Neural crest cell (in vitro differentiated cells): ENCODE measurements at places on chromosomes 13 and 19.

- H3K4me1 ChIP-seq = peaks cover 25% of the 10 kb centered on the region
- H3K27me3 ChIP-seq = no peaks in the 10 kb centered on the region
- peaks cover 36% of the 10 kb centered on the region for H3K36me3 ChIP-seq
- H3K4me3 ChIP-seq = no peak overlapping the region
Measured at GRCh38 chr13:47903836-47904235, 97.2 kb downstream of the SUCLA2 start.

DNA sequence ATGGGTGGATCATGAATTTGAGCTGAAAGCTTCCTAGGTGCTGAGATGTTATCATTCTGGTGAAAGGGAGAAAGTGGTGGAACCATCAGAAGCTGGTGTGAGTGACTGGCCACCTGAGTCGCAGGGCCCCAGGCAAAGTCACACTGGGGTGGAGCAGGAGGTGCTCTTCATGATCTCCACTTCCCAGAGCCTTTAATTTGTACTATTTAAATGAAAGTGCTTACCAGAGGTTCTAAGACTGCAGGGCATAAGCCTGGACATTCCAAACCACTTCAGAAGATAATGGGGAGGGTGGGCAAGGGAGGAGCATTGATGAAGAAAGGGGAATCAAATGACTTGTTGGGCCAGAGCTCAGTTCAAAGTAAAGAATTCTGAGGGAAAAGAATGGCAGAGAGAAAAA lies 156.1 kb downstream of the RGCC start:
- no peak overlapping the region for H3K4me3 ChIP-seq
- H3K4me1 ChIP-seq = peaks cover 8% of the 10 kb centered on the region
- H3K27me3 ChIP-seq = no peaks in the 10 kb centered on the region
- DNase-seq = no peak
- H3K27ac ChIP-seq = peak overlapping the region; percentile 70

- no peak overlapping the region for H3K27ac ChIP-seq
- H3K4me1 ChIP-seq = peaks cover 18% of the 10 kb centered on the region
- peak overlapping the region; percentile 67 for H3K4me3 ChIP-seq
- no peak for DNase-seq
- H3K36me3 ChIP-seq = no peaks in the 10 kb centered on the region
Measured at GRCh38 chr19:658916-659839, 3.8 kb downstream of the RNF126 start.

DNA sequence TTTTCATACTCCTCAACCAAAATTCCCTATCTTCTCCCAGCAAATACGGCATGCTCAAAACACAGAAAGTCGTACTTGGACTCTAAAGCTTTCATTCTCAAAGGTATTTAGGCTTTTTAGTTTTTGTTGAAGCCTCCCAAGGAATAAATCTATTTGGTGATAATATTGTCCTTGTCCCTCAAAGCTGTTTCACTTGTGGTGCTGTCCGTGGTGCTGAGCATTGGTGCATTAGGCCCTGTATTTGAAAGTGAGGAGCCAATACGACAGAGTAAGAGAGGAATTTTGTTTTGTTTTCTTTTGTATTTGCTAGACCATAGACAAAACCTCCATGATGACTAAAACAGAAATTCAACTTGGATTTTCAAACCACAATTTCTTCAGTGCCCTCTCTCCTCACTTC lies 3.2 kb upstream of the LGALS13 start:
- DNase-seq = peak; percentile 35
- H3K4me3 ChIP-seq = no peak overlapping the region
- H3K4me1 ChIP-seq = no peaks in the 10 kb centered on the region
- H3K27ac ChIP-seq = no peak overlapping the region
- H3K27me3 ChIP-seq = peaks cover 76% of the 10 kb centered on the region
- no peaks in the 10 kb centered on the region for H3K36me3 ChIP-seq

- H3K4me1 ChIP-seq = peaks cover 6% of the 10 kb centered on the region
- H3K4me3 ChIP-seq = no peak overlapping the region
- H3K27ac ChIP-seq = no peak overlapping the region
- peaks cover 3% of the 10 kb centered on the region for H3K27me3 ChIP-seq
- H3K36me3 ChIP-seq = peaks cover 2% of the 10 kb centered on the region
Measured at GRCh38 chr13:97631158-97631557, 197.2 kb downstream of the RAP2A start.

DNA sequence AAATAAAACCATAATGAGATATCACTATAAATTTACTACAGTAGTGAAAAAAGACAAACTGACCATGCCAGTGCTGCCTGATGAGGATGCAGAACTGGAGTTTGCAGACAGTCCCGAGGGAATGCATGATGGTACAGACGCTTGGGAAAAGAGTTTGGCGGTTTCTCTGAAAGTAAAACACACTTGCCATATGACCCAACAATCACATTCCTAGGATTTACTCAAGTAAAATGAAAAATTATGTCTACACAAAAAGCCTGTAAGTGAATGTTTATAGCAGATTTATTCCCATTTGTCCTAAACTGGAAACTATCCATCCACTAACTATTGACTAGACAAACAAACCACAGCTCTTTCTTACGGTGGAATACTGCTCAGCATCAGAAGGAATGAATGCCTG lies 271.0 kb downstream of the DNAJC15 start:
- H3K27ac ChIP-seq = no peak overlapping the region
- H3K4me3 ChIP-seq = no peak overlapping the region
- H3K36me3 ChIP-seq = no peaks in the 10 kb centered on the region
- no peaks in the 10 kb centered on the region for H3K27me3 ChIP-seq

DNA sequence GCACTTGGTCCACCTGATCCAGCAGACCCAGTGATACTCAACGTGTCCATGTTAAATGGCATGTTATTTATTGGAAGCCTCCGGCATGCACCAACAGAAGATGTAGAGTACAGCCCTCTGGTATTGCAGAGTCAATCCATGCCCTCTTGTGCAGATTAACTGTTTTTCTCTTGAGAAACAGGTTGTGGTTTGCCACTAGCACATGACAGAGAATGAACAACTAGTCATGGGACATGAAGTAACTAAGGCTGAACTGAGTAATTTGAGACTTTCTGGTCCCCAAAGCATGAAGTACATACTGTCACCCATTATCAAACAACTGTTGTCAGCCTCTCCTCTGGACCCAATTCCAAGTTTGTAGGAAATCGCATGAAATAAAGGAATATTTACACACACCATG lies 3.2 kb downstream of the ZNF562 start:
- no peaks in the 10 kb centered on the region for H3K27me3 ChIP-seq
- DNase-seq = no peak
- H3K27ac ChIP-seq = no peak overlapping the region
- no peak overlapping the region for H3K4me3 ChIP-seq
- peaks cover 9% of the 10 kb centered on the region for H3K4me1 ChIP-seq

DNA sequence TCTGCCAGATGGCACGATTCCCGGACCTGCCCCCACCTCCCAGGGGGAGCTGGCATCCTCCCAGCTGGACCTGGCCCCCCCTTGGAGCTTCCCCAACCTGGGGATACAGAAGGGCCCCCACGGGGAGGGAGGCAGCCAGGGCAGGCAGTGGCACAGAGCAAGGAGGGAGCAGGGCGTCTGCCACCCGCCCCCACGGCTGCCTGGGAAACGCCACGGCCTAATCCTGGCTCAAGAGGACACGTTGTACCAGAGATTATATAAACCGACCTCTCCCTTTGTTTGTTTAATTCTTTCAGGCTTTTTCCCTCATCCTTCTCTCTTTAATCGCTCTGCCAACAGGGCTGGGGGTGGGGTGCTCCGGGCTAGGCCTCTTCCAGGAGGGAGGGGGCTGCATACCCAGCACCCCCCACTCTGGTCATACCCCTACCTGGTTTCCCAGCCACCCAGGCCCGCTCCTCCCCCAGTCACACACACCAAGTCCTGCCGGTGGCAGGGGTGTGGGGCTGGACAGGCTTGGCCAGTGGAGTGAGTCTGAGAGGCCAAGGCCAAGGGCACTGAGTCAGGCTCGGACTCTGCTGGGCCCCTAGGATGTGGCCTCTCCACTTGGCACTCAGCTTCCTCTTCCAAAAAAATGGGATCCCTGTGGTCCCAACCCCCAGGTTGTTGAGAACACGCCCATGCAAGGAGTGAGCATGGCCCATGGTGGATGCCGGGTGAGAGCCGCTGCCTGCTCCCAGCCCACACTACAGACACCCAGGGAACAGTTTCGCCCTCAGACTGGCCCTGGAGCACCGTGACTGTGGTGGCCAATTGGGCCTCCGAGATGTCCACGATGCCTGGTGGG lies 29.5 kb upstream of the NFIC start:
- no peaks in the 10 kb centered on the region for H3K4me1 ChIP-seq
- H3K36me3 ChIP-seq = no peaks in the 10 kb centered on the region
- H3K27ac ChIP-seq = no peak overlapping the region
- DNase-seq = no peak

- H3K4me1 ChIP-seq = no peaks in the 10 kb centered on the region
- H3K27me3 ChIP-seq = no peaks in the 10 kb centered on the region
- DNase-seq = no peak
- no peaks in the 10 kb centered on the region for H3K36me3 ChIP-seq
- no peak overlapping the region for H3K4me3 ChIP-seq
Measured at GRCh38 chr13:46197299-46198048, 14.3 kb upstream of the LRRC63 start.

- no peaks in the 10 kb centered on the region for H3K27me3 ChIP-seq
- no peak overlapping the region for H3K4me3 ChIP-seq
- H3K36me3 ChIP-seq = no peaks in the 10 kb centered on the region
- DNase-seq = no peak
Measured at GRCh38 chr13:87128036-87128435, 543.1 kb upstream of the SLITRK5 start.

- peaks cover 12% of the 10 kb centered on the region for H3K36me3 ChIP-seq
- peaks cover 24% of the 10 kb centered on the region for H3K4me1 ChIP-seq
- H3K27me3 ChIP-seq = no peaks in the 10 kb centered on the region
- no peak for DNase-seq
- H3K4me3 ChIP-seq = peak overlapping the region; percentile 87
Measured at GRCh38 chr13:112968380-112968909, 569 bp upstream of the MCF2L start.

DNA sequence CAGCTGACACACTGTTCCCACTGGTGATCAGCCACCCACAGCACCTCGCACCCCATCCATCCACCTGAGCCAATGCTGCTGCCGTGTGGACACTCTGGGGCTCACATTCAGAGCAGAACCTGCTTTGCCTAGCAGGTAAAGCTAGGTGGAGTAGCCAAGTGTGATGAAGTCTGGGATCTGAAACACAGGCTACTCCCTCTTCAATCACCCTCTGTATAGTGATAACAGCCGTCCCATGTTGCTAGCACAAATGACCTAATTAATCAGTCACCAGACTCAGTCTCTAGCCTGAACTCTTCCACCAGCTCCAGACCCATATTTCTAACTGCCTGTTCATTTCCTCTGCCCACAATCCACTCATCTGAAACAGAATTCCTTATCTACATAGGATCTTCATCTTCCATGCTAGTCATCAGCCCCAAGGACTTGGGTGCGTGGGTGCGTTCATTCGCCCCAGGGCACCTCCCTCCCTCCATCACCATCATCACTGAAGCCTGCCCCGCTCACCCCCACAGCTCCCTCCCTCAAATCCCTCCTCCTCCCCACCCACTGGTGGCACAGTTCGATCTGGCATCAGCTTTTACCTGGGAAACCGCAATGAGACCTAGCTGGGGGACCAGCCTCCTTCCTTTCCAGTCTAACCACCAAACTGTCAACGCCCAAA lies 19.8 kb downstream of the STK24 start:
- peaks cover 10% of the 10 kb centered on the region for H3K36me3 ChIP-seq
- peak overlapping the region; percentile 76 for H3K27ac ChIP-seq
- H3K4me1 ChIP-seq = peaks cover 52% of the 10 kb centered on the region

DNA sequence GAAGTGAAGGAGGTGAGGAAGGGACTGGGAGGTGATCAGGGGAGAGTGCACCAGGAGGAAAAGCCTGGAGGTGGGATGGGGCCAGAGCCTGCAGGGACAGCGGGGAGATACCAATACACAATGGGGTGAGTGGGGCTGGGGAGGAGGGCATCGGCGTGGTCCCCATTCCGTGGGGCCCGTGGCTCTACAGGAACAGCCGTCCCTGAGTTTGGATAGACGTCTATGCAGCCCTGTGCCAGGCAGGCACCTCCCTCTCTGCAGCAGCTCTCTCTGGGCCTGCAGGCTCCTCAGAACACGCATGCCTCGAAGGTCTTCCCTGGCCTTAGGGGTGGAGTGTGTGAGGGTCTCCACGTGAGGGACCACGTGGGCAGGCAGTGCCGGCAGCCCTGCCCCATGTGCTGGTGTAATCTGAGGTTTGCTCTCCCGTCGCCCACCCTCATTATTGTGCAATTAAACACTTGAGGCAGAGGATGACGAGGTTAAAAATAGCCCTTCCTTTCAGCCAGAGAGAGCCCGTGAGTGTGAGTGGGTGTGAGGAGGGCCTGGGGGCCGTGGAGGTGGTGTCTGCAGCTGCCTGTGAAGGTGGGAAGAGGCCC lies 16.5 kb downstream of the C2CD4C start:
- no peak for DNase-seq
- peaks cover 3% of the 10 kb centered on the region for H3K36me3 ChIP-seq
- H3K27ac ChIP-seq = no peak overlapping the region

- DNase-seq = no peak
- H3K27me3 ChIP-seq = no peaks in the 10 kb centered on the region
- H3K36me3 ChIP-seq = no peaks in the 10 kb centered on the region
- no peak overlapping the region for H3K27ac ChIP-seq
- no peak overlapping the region for H3K4me3 ChIP-seq
Measured at GRCh38 chr13:72160977-72161376, 294.0 kb upstream of the DACH1 start.

GRCh38 chr19:45876411-45877197 lies 9.3 kb downstream of the IRF2BP1 start:
- H3K27ac ChIP-seq = peak overlapping the region; percentile 92
- DNase-seq = no peak
- H3K36me3 ChIP-seq = no peaks in the 10 kb centered on the region
- H3K4me3 ChIP-seq = no peak overlapping the region

DNA sequence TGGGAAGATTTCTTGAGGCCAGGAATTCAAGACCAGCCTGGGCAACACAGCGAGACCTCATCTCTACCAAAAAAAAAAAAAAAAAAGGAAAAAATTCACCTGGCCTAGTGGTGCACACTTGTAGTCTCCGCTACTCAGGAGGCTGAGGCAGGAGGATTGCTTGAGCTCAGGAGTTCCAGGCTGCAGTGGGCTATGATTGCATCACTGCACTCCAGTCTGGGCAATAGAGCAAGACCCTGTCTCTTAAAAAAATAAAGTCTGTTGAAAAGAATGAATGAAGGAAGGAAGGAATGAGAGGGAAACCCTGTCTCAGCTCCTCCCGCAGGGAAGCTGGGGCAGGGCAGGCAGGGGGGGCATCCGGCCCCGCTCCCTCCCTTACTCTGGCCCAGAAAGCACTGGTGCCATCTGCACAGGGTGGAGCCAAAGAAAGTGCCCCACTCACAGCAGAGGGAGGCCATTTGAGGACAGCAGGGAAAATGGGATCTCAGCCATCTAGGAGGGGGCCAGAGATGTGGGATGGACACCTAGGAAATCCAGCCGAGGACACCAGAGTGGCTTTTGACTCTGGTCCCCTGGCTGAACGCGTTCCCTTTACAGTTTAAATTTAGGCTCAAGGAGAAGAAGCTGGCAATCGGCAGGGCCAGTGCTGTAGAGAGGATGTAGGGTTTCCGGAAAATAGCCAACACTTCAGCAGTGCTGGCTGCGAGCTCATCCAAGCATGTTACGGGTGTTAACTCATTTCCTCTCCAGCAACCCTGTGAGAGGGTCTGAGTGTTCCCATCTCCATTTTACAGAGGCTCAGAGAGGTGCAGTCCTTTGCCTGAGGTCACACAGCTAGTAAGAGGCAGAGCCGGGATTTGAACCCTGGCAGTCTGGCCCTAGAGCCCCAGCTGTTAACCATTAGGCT lies 3.6 kb upstream of the HPN start:
- H3K4me3 ChIP-seq = peak overlapping the region; percentile 23
- H3K4me1 ChIP-seq = peaks cover 11% of the 10 kb centered on the region
- no peaks in the 10 kb centered on the region for H3K36me3 ChIP-seq
- H3K27ac ChIP-seq = no peak overlapping the region
- peaks cover 12% of the 10 kb centered on the region for H3K27me3 ChIP-seq
